ENCODE measurements at places on chromosomes 6 and 20.
A peak's percentile ranks its signal among the peaks of the same experiment; 100 is the strongest.

DNA sequence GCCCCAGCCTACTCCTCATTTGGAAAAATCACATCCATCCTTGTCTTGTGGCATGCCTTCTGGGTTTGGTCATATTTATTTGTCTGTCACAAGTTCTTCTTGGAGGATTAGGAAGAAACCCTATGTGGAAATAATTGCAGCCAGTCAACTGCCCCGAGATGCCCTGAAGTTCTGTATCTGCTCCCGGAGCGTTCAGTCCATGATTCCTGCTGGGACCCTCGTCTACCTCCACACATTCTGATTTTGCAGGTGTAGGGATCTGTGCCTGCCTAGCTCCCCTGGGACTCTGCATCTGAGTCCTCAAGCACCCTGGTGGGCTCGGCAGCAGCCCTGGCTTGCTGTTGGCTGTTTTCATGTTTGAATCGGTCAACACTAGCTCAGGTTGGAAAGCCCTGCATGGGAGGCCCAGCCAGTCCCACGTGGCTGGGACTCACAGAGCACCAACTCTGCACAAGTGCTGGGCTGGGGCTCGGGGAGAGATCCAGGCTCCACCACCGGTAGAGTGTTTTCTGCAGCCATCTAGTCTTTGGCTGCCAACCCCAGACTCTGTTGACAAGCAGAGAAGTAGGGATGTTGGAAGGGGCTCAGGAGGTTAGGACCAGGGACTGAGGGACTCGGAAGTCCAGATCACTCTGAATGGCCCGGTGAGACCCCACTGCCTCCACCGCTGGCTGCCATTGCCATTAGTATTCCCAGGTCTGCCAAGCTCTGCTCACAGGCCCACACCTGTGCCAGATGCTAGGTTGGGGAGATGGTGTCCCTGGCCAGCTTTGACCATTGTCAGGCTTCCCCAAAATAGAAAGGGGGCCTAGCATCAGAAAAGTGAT lies 183.5 kb upstream of the CST7 start:
- no peak for DNase-seq

- DNase-seq: no peak
Observed at GRCh38 chr6:166463359-166464067, 80.8 kb upstream of the MPC1 start.

GRCh38 chr20:56689852-56690485 lies 60.9 kb downstream of the TFAP2C start:
- peak; percentile 22 for DNase-seq

DNA sequence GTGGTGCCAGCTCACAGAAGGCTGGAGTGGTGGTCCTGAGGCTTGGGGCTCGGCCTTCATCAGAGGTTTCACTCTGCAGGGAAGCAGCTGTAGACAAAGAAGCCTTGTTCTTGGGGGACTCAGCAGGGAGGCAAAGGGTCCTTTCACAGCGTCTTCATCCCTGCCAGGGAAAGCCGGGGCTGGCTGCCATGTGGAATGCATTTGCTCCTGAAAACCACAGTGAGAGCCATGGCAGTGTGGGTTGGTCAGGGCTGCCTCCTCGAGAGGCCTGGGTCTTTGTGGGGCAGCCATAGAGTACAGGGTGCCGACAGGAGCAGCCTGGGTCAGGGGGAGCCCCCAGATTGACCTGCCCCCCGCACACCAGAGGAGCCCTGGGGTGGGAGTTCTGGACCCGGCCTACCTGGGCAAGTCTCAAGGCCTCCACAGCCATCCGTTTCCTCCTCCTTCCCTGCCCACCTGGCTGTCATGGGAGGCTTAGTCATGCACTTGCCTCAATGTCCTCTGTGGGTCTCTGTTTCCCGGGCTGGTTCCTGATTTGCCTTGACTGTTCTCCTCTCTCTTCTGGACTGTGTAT lies 144.0 kb downstream of the CDC5L start:
- no peak for DNase-seq

- no peak for DNase-seq
Observed at GRCh38 chr6:13689511-13690256, 22.0 kb downstream of the RANBP9 start.

DNA sequence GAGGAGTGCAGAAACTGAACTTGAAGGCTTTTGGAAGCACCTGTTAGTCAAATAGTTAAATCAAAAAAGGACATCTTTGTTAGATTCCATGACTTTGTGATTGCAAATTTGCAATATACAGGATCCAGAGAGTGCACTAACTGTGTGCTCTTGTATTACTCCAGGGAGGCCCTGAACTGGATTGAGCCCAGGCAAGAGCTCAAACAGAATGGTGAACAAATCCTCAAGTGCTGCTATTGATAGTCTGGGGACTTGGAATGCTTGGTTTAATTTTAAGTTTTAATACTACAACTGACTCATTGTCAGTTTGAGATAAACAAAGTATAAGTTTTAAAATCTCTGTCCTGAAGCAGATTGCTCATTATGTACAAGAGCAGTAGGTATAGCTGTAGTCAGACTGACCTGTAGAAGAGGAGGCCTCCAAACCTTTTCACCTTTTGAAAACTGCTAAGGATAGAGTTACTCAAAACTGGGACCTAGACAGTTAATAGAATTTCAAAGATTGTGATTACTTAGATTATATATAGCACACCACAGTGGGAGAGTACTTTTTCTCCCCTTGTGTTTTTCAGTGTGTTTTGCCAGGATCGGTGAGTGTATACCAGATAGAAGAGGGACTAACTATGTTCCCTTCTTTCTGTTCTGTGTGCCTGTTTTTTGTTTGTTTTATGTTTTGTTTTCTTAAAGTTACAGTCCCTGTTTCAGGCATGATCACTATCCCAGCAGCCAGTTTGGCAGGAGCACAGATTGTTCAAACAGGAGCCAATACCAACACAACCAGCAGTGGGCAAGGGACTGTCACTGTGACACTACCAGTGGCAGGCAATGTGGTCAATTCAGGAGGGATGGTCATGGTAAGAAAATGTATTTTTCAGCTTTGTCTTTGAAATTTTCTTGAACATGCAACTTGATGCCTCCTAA lies 18.3 kb downstream of the NFYA start:
- DNase-seq: no peak

- DNase-seq: no peak
Observed at GRCh38 chr6:15410752-15411151, 164.9 kb downstream of the JARID2 start.

GRCh38 chr6:3230900-3231246 lies 3.4 kb upstream of the TUBB2B start:
- no peak for DNase-seq

DNA sequence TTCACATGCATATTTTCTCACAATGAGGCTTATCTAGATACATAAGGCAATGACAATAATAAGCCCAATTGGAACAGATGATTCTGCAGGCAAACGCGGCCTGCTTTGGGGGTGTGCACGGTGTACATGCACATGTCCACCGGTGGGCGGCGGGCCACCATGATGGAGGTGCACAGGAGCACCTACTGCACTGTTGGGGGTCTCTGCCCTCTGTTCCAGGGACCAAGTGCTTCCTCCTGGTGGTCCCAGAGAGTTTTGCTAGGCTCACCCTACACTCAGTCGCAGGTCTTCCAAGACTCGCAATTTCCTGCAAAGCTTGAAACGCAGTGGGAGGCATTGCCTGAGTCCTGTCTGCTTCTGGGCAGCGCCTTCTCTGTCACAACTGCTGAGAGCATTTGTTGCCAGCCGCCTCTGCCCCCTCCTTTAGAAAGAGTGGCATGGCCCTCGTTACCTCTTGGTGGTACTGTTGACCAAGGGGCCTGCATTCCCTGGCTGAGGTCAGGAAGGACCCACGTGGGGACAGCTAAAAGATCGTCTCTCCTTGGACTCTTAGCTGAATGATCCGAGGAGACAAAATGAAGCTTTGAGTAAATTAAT lies 135.3 kb downstream of the ERMARD start:
- DNase-seq: no peak

DNA sequence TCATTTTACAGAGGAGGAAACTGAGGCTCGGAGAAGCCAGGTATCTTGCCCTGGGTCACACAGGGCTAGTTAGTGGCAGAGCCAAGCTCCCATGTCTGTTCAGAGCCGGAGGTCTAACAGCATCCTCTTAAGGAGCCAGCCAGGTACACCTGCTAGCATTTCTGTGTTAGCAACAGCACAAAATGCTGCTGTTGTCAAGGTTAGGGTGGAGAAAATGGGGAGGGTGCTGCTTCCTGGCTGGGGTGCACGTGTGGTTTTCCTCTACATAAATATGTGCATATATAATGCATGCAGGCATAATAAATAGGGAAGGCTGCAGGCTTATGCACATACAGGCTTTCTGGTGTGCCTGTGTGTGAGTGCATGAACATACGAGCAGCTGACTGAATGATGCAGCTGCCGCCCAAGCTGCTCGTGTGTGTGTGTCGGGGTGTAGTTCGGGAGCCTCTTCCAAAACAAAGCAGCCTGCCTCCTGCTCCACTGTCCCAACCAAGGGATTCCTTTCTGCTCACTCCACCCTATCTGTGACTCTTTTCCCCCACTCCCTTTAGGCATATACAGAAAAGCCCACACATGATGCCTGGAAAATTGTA lies 86.6 kb downstream of the CD40 start:
- no peak for DNase-seq

DNA sequence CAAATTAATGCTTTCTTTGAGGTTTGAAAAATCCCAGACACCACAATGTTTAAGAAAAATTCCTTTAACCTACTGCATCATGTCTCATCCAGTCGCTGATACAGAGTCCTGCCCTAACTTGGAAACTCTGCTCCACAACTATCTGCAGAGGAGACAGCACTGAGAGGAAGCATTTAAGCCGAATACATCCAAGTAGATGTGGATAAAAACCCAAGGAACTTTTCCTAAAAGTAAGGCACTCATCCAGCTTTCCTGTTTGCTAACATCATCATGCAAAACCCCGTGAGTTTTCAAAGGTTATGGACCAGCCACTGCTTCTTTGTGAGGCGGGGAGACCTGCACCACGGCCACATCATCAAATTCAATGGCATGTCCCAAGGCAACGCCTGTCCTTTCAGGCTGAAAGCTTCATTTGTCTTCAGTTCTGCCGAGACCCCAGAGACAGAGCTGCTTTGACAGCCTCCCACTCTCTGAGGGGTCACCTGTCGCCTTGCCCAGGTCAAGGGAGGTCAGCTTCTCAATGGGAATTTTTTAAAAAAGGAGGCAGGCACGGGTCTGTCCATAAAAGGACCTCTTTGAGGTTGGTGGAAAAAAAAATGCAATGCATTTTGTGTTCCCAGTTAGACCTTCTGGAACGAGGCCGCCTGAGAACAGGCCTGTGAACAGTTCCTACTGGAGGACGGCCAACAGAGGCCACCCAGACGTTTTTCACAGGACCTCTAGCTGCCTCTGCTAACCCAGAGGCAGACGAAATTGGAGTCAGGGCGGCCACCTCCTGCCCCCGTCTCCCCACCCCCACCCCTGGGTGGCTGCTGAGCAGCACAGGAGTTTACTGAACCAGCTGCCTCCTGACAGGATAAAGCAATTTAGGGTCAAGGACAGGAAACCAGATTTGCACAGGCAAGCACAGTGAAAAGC lies 142.5 kb upstream of the HDDC2 start:
- DNase-seq: no peak

DNA sequence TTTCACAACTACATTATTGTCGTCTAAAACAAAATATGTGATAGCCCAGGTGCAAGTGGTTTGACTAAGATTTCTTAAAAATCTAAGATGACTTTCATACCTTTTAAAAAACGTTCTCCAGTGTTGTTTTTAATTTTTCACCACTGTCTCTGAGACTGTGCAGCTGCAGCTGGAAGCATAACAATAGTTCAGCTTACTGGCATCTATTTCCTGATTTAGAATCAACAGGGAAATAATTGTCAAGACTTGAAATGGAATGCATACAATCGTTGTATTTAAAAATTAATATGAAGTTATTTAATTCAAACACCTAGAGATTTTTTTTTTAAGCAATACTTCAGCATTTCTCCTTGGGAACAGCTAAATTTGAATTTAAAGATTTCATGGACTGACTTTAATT lies 982.0 kb upstream of the EPHA7 start:
- DNase-seq: no peak

- no peak for DNase-seq
Observed at GRCh38 chr20:57568088-57568896, 7.4 kb downstream of the PCK1 start.

DNA sequence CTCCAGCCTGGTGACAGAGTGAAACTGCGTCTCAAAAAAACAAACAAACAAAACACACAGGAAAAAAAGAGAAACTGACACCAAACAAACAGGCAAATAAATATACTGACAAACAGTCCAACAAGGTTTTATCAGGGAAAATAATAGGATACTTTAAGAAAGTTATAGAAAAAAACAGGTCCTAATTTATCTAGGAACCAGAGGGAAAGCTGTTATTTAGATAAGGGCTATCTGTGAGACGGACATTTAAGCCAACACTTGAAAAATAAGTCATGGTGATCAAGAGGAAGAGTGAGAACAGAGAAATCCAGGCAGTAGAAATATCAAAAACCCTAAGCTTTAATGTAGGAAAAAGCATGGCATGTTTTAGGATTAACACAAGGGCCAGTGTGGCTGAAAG lies 68.9 kb downstream of the FAM217A start:
- DNase-seq: no peak

- no peak for DNase-seq
Observed at GRCh38 chr20:14597206-14597715, 259.8 kb upstream of the FLRT3 start.

GRCh38 chr6:152330961-152331360 lies 306.2 kb downstream of the SYNE1 start:
- DNase-seq: no peak

DNA sequence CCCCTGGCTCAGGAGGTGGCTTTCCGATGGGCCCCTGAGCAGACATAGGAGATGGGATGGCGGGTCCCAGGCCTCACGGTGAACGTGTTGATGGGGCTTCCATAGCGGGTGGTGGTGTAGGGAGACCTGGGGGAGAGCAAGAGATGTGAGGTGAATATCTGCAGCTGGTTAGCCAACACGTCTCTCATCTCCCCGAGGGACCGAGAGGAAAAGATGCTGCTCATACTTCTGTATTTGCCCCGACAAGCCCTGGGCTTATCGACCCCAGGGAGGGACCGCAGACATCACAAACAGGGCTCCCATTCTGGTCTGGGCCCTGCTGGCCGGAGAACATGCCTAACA lies 38.7 kb downstream of the C6orf132 start:
- DNase-seq: no peak

DNA sequence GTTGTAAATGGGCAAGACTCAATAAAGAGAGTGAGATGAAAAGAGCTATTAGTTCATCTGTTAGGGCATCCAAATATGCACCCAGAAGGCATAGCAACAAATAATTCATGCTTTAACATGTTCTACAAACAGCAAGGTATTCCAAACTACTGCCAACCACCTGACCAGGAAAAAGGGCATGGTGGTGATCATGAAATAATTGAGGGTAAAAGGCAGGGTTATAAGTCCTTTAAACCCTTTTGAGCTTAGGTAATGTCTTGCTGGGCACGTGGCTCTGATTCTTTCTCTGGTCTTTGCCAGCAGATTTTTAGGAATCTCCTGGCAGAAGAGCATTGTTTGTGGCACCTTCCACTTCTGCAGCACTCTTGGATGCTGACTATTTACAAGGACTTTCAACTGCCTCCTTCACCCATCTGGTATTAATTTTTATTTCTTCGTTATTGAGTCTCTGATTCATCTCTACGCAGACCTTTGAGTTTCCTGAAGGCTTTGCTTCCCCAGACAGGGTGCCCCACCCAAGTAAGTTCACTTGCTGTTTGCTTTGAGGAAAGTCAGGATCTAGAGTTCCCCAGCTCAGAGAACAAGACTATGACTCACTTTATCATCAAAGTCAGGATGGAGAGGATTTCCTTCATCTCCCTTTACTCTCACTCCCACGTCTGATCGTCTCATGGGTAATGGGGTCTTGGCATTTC lies 83.4 kb upstream of the NEDD9 start:
- DNase-seq: peak; percentile 98

GRCh38 chr20:48990467-48990866 lies 55.6 kb upstream of the CSE1L start:
- DNase-seq: no peak
